ENCODE measurements at places on chromosomes 5 and 9. TPM values are rescaled to one million over a fixed set of nuclear protein-coding genes. Genes with fewer than 3 reads are reported as not detected.

Gene PARP8
- total RNA-seq, result 36.2 TPM

Gene SGCD
- 2.9 TPM for total RNA-seq

Gene CCDC69
- 4.1 TPM for total RNA-seq

Gene FCN2
- total RNA-seq, result not detected

GRCh38 chr5:168362097-168362885 lies 70.8 kb downstream of the WWC1 start:
- no peaks in the 10 kb centered on the region for H3K36me3 ChIP-seq
- H3K27ac ChIP-seq, result no peak overlapping the region
- H3K4me3 ChIP-seq, result no peak overlapping the region
- no peak for DNase-seq

DNA sequence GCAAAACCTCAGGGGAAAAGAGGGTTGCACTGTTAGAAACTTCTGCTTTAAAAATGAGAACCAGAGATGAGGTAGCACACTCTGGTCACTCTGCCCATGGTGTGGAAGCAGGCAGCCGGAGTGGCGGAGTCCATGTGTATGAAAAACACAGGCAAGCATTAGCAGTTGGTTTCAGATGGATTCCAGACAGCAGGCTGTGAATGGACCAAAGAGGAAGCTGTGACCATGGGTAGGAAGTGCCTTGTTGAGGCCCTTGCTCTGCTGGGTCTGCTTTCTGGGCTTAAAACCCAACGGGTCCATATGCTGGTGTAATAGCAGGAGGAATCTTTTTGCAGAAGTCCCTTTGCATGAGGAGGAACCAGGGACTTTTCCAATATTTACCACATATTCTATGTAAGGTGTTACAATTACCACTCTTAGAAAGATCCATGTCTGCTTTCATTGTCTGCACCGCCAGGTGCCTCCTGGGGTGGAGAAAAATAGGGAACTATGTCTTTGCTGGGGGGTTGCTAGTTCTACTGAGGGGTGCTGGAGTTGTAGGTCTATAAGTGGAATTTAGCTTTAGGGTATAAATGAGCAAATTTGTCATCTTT lies 77.0 kb downstream of the ANKRD55 start:
- H3K27me3 ChIP-seq, result no peaks in the 10 kb centered on the region
- DNase-seq, result no peak
- H3K4me3 ChIP-seq, result no peak overlapping the region
- no peaks in the 10 kb centered on the region for H3K36me3 ChIP-seq
- no peaks in the 10 kb centered on the region for H3K4me1 ChIP-seq

GRCh38 chr9:28824432-28824963 lies 1251.2 kb upstream of the C9orf72 start:
- H3K27ac ChIP-seq, result no peak overlapping the region
- no peak overlapping the region for H3K4me3 ChIP-seq
- no peak for DNase-seq
- H3K36me3 ChIP-seq, result no peaks in the 10 kb centered on the region
- no peaks in the 10 kb centered on the region for H3K4me1 ChIP-seq
- no peaks in the 10 kb centered on the region for H3K27me3 ChIP-seq

DNA sequence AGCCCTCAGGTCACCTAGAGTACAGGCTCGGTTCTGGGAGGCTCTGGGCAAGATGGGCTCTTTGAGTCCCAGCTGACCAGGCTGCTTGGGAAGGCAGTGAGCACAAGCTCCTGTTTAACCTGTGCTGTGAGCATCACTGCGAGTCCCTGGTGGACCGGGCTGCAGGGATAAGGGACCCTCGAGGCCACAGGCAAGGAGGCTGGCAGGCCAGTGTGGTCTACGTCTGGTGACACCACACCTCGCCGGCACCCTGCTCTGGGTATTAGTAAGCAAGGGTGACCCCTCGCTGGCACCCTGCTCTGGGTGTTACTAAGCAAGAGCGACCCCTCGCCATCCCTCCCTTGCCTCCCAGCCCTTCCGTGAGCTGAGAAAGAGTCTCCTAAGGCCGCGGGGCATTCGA lies 125.9 kb upstream of the FOXD4L5 start:
- no peaks in the 10 kb centered on the region for H3K4me1 ChIP-seq
- no peaks in the 10 kb centered on the region for H3K27me3 ChIP-seq
- no peak overlapping the region for H3K4me3 ChIP-seq
- H3K27ac ChIP-seq, result no peak overlapping the region
- no peaks in the 10 kb centered on the region for H3K36me3 ChIP-seq

DNA sequence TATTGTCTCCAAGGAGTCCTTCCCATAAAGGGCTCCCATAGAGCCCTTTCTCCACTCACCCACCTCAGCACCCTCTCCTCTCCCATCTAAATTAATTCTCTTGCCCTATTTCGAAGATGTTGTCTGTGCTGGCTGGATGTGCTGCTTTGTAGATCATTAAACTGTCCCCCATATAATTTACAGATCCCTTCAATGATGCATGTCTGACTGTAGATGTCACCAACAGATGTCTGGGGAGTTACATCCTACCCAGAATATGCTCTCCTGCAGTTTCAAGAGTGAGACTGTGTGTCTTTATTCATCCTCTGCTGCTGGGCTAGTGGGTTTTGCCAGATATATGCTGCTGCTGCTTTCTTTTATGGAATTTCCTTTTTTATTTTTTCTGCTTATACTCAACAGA lies 351.2 kb downstream of the MLLT3 start:
- H3K4me1 ChIP-seq, result no peaks in the 10 kb centered on the region
- H3K27ac ChIP-seq, result no peak overlapping the region
- DNase-seq, result no peak
- no peaks in the 10 kb centered on the region for H3K27me3 ChIP-seq
- no peak overlapping the region for H3K4me3 ChIP-seq

DNA sequence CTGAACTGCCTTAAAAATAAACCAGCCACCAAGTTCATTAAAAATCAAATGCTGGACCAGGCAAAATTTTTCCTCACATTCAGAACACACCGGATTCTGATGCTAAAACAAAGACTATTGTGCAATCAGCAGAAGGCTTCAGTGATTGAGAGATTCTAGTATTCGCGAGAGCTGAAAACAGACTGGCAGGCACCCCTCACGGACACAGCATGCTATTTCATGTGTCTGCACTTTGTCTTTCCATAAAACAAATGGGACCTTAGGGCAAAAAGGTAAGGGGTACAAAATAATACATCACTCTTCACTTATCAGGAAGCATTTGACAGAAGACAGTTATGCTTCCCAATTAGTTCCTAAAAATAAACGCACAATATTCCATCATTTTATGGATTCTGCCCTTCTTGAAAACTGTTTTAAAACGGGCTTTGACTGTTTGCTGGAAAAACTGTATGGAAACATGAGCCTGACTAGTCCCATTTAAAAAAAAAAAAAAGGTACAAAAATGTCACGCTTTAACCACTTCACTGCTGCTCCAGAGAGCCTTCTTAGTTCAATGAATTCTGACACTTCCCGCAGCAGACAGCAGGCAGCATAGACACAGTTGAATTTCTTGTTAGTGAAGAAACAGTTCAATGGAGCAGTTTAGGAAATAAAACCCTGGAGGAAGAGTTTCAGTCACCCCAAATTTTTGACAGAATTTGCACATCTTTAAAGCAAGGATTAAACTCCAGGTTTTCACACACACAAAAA lies 99.2 kb downstream of the MED27 start:
- peaks cover 6% of the 10 kb centered on the region for H3K4me1 ChIP-seq
- H3K36me3 ChIP-seq, result no peaks in the 10 kb centered on the region
- no peak overlapping the region for H3K27ac ChIP-seq
- DNase-seq, result no peak
- no peaks in the 10 kb centered on the region for H3K27me3 ChIP-seq

DNA sequence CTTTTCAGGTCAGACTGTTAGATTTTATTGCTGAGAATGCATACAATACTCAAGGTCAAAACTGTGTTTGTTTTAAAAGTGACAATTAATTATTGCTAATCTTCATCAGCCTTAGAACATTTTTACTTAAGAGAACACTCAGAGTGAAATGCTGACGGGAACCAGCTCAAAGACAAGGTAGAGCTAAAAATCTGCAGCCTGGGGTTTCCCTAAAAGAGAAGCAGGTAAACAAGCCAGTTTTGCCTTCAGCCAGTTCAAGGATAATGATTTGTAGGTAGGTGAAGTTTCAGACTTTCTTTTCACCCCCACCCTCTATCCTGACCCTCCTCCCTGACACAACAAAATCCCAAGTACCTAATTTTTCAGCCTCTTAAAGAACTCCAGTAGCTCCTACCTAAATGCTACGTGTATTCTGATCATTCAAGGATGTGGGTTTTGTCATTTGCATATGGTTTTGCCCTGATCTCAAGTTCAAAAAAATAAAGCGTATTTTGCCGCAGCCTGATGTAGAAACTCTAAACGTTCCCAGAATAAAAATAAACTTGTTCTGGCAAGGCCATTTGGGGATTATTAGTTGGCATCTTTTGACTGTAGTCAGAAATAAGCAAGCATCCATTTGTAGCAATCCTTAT lies 407.2 kb downstream of the EFNA5 start:
- DNase-seq, result no peak
- no peaks in the 10 kb centered on the region for H3K27me3 ChIP-seq
- no peak overlapping the region for H3K4me3 ChIP-seq

DNA sequence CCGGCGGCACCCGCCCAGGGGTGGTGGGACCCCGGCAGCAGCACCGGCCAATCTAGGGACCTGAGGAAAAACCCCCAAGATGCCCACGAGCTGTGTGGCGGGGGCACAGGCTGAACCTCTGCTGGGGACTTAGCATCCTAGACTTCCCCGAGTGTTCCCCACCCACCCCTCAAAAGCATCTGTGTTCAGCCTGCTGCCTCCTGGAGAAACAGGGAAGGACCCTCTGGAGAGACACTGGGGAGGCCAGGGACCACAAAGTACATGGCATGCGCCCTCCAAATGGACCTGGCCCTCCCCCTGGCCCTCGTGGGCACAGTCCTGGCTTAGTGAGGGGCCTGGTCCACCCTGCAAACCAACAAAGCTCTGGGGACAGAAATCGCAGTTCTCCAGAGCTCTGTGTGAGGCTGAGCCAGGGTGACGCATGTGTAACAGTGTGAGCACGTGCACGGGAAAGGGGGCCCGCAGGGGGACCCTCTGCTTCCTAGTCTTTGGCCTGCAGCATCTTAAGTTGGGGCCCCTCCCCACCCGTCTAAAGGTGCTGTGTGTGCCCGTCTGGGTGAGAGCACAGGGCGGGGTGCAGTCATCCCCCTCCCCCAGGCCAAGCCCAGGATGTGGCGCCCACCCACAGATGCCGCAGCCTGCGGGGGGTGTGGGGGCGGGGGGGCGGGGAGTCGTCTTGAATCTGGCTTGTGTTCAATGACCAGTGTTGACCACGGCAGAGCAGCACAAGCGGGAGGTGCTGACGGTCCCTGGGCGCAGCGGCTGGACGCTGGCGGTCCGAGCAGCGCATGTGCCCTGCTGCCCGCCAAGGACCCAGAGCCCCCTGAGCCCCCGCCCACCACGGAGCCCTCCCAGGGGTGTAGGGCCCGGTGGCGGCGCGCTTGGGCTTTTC lies 672 bp upstream of the KCNT1 start:
- no peak for DNase-seq
- no peaks in the 10 kb centered on the region for H3K4me1 ChIP-seq
- no peaks in the 10 kb centered on the region for H3K36me3 ChIP-seq
- no peak overlapping the region for H3K27ac ChIP-seq
